ENCODE measurements at places on chromosomes 12 and 14.
A peak's percentile ranks its signal among the peaks of the same experiment; 100 is the strongest.

- no peak for DNase-seq
These were observed 4.5 kb downstream of the GRIN2B start for GRCh38 chr12:13976880-13977279.

- DNase-seq: no peak
These were observed 50.9 kb downstream of the CHST11 start for GRCh38 chr12:104507672-104508071.

- DNase-seq: no peak
These were observed 54.6 kb downstream of the TESPA1 start for GRCh38 chr12:54929998-54930397.

- DNase-seq: no peak
These were observed 59.6 kb downstream of the FBXL14 start for GRCh38 chr12:1534748-1535147.

- no peak for DNase-seq
These were observed 19.4 kb upstream of the GNPTAB start for GRCh38 chr12:101850199-101850598.

GRCh38 chr12:121184425-121184824 is 25.5 kb upstream of the P2RX4 start:
- no peak for DNase-seq

GRCh38 chr14:90969531-90970166 is 90.8 kb downstream of the RPS6KA5 start:
- DNase-seq: no peak

DNA sequence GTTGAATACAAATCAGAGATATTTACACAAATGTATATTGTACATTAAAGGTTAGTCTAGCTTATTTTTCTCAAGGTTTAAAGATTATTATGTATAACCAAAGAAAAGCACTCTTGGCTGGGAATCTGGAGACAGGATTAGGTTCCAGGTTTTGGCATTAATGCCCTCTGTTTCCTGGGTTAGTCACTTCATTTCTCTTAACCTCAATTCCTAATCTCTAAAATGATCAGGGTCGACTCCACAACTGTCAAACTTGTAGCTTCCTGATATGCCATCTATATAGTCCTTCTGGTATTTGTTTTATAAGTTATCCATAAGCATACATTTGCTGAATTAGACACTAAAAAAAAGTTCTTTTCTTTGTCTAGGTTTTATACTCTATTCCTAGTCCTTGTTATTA is 2.6 kb downstream of the ITPR2 start:
- no peak for DNase-seq

- DNase-seq: no peak
These were observed 35.2 kb downstream of the CDC42BPB start for GRCh38 chr14:103022002-103022684.

DNA sequence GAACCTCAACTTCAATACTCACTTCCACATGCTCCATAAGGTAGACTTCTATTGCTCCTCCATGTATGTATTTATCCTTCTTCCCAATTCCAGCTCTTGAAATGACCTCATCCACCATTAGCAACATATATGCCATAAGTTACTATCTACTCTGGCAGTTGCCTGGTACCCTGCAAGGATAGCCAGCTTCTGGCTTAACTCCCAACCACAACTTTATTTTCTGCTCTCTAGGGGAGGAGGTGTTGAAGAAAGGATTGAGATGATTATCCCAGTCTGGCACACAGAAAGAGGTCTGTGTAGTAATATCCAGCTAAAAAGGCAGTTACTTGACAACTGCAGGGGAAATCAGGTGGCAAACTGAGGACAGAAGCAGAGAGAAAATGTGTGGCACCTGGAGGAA is 71.5 kb upstream of the MDM1 start:
- no peak for DNase-seq

DNA sequence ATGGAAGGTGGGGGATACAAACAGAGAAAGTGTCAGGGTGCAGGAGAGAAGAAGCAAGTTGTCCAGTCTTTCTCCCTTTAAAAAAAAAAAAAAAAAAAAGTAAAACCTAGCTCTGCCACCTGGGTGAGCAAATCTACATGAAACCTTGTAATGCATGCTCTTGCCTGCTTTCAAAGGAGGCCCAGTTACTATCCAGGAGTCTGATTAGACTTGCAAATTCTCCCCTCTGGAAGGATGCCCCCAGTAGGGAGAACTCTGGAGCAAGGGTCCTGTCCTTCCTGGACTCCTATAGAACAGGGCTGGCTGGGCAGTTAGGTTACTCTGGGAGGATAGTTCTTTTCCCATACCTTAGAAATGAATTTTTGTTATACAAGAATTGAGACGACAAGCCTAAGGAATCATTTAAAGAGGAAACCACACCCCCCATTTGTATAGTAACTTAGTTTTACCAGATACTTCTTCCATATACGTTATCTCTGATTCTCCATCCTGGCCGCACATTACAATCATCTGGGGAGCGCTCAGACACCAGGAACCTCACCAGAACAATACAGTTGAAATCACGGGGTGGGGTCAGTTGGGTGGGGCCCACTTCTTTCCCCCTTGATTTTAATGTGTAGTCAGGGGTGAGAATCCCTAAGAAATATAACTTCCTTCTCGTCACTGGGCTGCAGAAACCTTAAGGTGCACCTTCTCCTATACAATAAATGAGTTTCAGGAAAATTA is 30.5 kb downstream of the RAB35 start:
- DNase-seq: no peak

GRCh38 chr12:43578782-43579181 is 26.8 kb upstream of the ADAMTS20 start:
- DNase-seq: no peak

- no peak for DNase-seq
These were observed 525.3 kb downstream of the MED13L start for GRCh38 chr12:115752156-115752555.

GRCh38 chr14:73472185-73473114 is 14.1 kb upstream of the NUMB start:
- peak; percentile 90 for DNase-seq

DNA sequence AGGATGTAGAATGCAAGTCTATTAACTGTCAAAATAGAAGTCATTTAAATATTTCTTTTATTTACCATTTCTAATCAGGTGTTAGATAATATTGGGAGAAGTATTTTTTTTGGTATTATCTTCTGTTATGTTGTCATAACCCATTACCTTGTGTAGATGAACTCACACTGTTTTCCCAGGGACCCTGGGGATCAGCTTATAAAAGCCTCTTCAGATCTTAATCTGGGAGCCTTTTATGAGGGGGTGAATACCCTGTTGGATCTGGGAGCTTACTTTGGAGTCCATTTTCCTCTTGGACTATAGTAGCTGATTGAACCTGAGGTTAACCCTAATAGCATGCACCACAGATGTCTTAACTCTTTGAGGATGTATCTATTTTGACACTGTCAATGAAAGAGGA is 176.3 kb upstream of the ATP2B1 start:
- no peak for DNase-seq

DNA sequence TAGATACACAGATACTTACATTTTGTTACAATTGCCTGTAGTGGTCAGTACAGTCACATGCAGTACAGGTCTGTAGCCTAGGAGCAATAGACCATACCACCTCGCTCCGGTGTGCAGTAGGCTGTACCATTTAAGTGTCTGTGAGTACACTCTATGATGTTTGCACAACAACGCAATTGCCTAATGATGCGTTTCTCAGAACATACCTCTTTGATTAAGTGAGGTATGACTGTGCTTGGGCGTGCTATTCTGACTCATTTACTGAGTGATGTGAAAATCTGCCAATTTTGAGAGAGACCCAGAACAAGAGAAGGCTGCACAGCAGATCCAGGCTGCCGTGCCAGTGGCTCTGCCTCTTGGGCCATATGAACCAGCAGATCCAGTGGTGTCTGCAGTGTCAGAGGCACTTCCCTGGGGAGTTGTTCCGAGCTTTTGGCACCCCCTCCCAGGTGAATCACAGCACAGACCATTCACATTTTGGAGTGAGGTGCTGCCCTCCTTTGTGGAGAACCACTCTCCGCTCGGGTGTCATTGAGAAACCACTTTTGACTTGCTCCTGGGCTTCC is 20.4 kb downstream of the DLK1 start:
- DNase-seq: no peak
